Esophagus squamous epithelium (tissue), 5 donors: ENCODE measurements at places on chromosomes 2 and 18.

DNA sequence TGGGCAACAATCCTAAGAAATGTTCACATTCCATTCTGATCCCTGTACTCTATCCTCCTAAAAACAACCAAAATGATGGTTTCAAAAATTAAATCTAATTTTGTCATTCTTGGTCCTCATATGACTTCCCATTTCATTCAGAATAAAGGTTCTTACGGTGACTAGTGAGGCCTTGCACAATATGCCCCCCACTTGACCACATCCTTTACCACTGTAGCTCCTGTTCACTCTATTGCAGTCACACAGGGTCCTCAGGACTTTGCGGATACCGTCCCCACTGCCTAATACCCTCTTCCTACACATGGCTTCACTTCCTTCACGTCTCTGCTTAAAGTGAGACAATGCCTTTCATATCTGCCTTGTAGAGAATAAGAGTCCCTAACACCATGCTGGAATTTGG lies 1058.7 kb upstream of the KLHL29 start:
- DNase-seq: no peak

DNA sequence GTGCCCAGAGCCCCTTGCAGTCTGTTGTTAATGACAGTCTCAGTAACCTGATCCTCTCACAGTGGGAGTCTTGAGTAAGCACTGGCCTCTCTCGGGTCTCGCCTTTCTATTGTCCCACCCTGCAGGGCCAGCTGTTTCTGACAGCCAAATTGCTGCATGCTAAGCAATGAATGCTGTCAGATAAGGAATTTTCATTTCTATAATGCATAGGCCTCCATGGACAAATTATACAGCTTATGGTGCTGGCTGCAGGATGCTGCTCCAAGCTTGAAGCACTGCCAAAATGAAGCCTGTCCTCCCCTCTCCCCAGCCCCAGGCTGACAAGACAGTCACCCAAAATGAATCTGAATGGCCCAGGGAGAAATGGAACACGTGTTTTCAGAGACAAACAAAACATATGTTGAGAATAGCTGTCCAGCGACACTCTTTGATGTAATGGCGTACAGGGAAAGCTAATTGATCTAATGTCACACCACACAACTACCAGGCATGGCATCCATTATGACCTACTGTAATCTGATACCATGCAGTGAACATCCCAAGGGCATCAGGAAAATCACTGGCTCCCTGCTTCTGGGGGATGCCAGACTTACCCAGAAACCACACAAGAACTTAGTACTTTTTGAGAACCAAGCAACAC lies 36.8 kb downstream of the ACVR1 start:
- no peak for DNase-seq

- DNase-seq: no peak
These were observed 91.4 kb upstream of the PXDN start for GRCh38 chr2:1835581-1836201.

DNA sequence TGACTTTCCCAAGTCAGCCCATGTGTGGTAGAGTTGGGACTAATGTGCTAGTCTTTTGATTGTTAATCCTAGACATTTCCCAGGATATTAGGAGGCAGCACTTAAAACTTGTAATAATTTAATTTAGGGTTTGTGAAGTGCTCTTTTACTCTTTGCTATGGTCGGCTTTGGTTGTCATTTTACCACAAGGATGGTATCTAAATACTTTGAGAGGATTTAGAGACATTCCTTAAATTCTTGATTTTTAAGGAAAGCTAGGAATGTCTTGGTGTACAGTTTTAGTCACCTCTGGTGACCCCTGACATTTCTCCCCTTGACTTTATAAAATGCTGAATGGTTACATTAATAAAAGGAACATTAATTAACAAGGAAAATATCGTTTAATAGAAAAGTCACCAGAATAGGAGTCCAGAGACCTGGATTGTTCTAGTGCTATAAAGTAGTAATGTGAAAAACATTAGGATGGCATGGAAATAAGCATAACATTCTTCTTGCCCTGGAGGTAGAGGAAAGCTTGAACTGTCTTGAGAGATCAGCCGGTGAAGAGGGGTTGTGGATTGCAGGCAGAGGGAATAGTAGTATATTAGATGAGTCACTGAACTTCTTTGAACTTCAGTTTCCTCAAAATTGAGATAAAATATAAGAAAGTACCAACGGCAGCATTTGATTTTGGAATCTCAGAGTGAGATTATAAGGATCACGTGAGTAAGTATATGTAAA lies 209.2 kb downstream of the MCFD2 start:
- DNase-seq: no peak

DNA sequence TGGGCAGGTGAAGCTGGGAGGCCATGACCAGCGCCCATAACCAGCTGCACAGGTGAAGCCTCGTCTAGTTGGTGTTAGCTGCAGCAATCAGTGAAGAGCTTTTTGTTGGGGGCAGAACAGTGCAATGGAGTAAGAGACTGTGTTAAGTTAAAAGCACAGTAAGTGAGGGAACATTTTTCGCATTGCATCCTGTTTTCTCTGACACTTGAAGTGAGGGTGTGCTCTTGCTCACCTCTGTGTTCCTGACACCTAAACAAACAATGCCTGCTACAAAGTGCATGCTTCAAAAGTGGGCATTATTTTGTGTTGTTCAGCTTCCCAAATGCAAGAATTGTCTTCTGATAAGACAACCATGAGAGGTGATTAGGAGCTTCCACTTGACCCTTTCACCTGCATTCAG lies 324.0 kb upstream of the ACVR2A start:
- no peak for DNase-seq
